K562 (cell line): ENCODE measurements at places on chromosomes 16 and 17. TPM values are rescaled to one million over a fixed set of nuclear protein-coding genes. Genes with fewer than 3 reads are reported as not detected.

The ABCA8 gene
- total RNA-seq = 8.5 and 10.4 TPM in 2 replicates

The GHDC gene
- total RNA-seq = 21.1 and 23.2 TPM in 2 replicates

The EVPLL gene
- not detected in 2 replicates for total RNA-seq

The PCYT2 gene
- 125 and 134 TPM in 2 replicates for total RNA-seq

The KREMEN2 gene
- 7.6 and 8.2 TPM in 2 replicates for total RNA-seq

The C16orf96 gene
- total RNA-seq = not detected in 2 replicates

The UTP4 gene
- total RNA-seq = 140 and 145 TPM in 2 replicates

The CLEC3A gene
- total RNA-seq = not detected in 2 replicates

The HS3ST3A1 gene
- total RNA-seq = 11.7 and 12.0 TPM in 2 replicates

The DNAH2 gene
- not detected in 2 replicates for total RNA-seq

The FLYWCH2 gene
- total RNA-seq = 25.4 and 28.4 TPM in 2 replicates

The SGCA gene
- not detected in 2 replicates for total RNA-seq

The RGS11 gene
- not detected in 2 replicates for total RNA-seq

The ABI3 gene
- total RNA-seq = 0.09 TPM in 1 of 2 replicates, not detected in the other

The GRAPL gene
- total RNA-seq = 0.22 TPM in 1 of 2 replicates, not detected in the other

The TMEM238L gene
- not detected in 2 replicates for total RNA-seq

The SULT1A2 gene
- total RNA-seq = 1.1 and 1.2 TPM in 2 replicates

The HOXB2 gene
- 74.2 and 75.5 TPM in 2 replicates for total RNA-seq

The AOC2 gene
- total RNA-seq = 0.91 and 1.1 TPM in 2 replicates

The NFE2L1 gene
- total RNA-seq = 61.4 and 67.7 TPM in 2 replicates

The DOC2B gene
- total RNA-seq = 0.02 TPM in 1 of 2 replicates, not detected in the other

The P3H4 gene
- total RNA-seq = 1.9 and 2.4 TPM in 2 replicates

The CNTNAP1 gene
- 1.5 and 1.8 TPM in 2 replicates for total RNA-seq

The TAC4 gene
- not detected in 2 replicates for total RNA-seq

The NPB gene
- total RNA-seq = 0.53 and 0.65 TPM in 2 replicates

The SKAP1 gene
- not detected in 2 replicates for total RNA-seq

The USP31 gene
- 4.0 and 4.9 TPM in 2 replicates for total RNA-seq

The PYDC1 gene
- not detected in 2 replicates for total RNA-seq

The C1QTNF8 gene
- not detected in 2 replicates for total RNA-seq

The PRR35 gene
- total RNA-seq = 0.18 and 0.42 TPM in 2 replicates

The SSTR5 gene
- not detected in 2 replicates for total RNA-seq

The TMC5 gene
- total RNA-seq = 1.3 and 2.7 TPM in 2 replicates

The SEPHS2 gene
- 84.0 and 87.3 TPM in 2 replicates for total RNA-seq

The ARL4D gene
- 0.47 and 0.53 TPM in 2 replicates for total RNA-seq

The CLDN7 gene
- 9.1 and 13.7 TPM in 2 replicates for total RNA-seq

The ALOX15B gene
- 0.04 and 0.07 TPM in 2 replicates for total RNA-seq

The MYOCD gene
- not detected in 2 replicates for total RNA-seq

The TMC6 gene
- total RNA-seq = 304 and 351 TPM in 2 replicates

The FKBP10 gene
- total RNA-seq = 2.6 and 3.0 TPM in 2 replicates

The SLC9A5 gene
- total RNA-seq = 2.5 and 3.1 TPM in 2 replicates

The RNF112 gene
- total RNA-seq = not detected in 2 replicates

The OR2C1 gene
- total RNA-seq = not detected in 2 replicates

The FOXC2 gene
- total RNA-seq = 0.11 TPM in 2 replicates

The ARL5C gene
- total RNA-seq = not detected in 2 replicates

The ELMO3 gene
- 3.9 and 4.6 TPM in 2 replicates for total RNA-seq

The PLA2G10 gene
- total RNA-seq = not detected in 2 replicates

The CCL16 gene
- total RNA-seq = not detected in 2 replicates

The SLFN14 gene
- 3.2 and 4.3 TPM in 2 replicates for total RNA-seq

The TPSAB1 gene
- 0.31 TPM in 1 of 2 replicates, not detected in the other for total RNA-seq

The ABCA6 gene
- 0.02 and 0.73 TPM in 2 replicates for total RNA-seq

The SLC16A5 gene
- 2.6 and 3.1 TPM in 2 replicates for total RNA-seq

The CCDC92B gene
- total RNA-seq = not detected in 2 replicates

The SCARF1 gene
- 1.0 and 1.5 TPM in 2 replicates for total RNA-seq

The CD300E gene
- total RNA-seq = not detected in 2 replicates

The PAQR4 gene
- total RNA-seq = 40.4 TPM in 2 replicates

The DNASE1L2 gene
- 2.7 and 4.1 TPM in 2 replicates for total RNA-seq
